ENCODE measurements at places on chromosomes 1 and 21.

DNA sequence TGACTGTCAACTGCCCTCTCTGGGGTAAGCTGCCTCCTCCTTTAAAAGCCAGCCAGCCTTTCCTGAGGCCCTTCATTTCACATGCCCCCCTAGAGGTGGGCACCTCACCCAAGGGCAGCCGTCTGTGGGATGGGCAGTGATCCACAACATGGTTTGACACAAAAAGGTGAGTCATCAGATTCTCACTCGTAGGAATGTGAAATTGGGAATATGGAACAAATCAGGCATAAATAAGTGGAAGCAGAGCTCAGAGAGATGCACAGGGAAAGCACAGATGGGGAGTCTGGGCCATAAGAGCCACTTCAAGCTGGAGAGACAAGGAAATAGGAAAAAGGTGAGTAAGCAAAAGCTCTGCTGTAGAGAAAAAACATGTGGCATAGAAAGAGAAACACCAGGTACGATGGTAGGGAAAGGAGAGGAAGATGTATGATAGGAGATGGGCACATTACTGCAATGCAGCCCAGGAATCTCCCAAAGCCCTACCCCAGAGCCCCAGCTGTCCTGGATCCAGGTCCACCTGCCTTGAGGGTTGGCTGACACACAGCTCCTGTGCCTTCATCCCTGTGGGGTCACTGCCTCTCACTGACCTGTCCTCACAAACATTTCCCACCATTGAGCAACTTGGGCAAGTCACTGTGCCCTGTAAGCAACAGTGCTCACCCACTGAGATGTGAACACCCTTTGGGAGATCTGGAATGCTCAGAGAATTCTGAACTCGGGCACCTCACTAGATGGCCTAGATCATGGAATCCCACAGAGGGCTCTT is 86.6 kb downstream of the ASTN1 start:
- no peak for DNase-seq

- no peak for DNase-seq
Measured at GRCh38 chr1:226806988-226807387, 63.4 kb upstream of the PSEN2 start.

- no peak for DNase-seq
Measured at GRCh38 chr1:200512191-200512590, 102.4 kb upstream of the ZNF281 start.

DNA sequence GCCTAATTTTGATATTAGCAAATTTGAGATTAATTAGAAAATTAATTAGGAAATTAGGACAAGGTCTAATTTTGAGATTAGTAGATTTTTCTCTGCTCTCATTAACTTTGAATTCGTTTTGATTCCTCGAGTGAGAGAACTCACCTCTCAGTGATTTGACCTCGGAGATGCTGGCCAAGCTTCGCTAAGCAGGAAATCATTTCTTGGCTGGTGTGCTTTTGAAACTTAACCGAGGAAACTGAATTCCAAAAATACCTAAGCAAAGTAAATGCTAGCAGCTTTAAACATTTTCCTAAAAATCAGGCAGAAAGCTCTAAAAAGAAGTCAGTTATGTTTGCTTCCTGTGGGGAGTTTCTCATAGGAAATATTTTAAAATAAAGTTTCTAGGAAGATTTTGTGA is 34.9 kb downstream of the CDC14A start:
- no peak for DNase-seq

DNA sequence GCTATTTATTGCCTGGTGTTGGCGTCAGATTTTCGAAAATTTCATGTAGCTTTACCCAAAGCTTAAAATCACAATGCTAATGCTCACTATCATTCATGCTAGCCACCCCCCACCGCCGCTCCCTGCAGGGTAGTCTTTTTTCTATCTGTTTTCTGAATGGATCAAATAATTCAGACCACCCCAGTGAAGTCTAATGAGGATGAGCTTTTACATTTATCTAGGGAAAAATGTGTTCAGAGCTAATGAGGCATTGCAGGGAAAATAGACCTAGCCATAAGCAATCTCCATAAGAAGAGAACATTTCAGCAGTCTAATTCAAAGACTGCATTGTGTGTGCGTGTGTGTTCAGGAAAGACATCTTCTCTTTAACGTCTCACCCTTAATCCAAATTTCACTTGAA is 533.0 kb upstream of the PRMT6 start:
- DNase-seq: no peak

DNA sequence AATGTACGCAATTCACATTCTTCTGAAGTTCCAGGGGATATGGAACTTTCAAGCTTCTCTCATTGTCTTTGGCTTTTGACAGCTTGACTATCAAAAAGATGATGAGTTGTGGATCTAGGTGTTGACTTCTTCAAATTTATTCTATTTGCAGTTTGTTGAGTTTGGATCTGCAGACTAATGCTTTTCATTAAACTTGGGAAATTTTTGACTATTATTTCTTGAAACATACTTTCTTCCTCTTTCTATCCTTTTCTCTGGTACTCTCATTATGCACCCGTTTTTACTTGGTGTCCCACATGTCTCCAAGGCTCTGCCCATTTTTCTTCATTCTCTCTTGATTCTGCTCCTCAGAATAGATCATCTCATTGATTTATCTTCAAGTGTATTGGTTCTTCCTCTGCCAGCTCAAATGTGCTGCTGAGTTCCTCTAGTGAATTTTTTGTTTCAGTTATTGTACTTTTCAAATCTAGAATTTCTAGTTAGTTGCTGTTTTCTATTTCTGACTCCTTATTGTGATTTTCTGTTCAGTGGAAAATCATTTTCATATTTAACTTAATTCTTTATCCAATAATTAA is 49.4 kb downstream of the CYP2J2 start:
- DNase-seq: no peak

DNA sequence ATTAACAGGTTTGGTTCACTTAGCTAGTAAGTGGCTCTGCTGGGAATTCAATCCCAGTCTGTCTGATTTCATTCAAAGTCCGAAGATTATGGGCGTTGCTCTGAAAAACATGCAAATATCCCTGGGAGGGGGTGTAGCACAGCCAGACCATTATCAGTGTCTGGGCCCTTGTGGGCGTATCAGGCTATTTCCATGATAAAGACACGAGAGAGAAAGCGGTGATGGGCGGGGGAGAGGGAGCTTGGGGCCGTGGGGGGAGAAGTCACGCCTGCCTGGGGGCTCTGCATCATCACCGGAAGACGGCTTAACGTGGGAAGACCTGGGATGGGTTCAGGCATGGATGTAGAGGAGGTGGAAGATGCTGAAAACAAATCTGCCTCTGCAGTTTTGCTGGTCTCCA is 25.8 kb downstream of the IL6R start:
- no peak for DNase-seq

DNA sequence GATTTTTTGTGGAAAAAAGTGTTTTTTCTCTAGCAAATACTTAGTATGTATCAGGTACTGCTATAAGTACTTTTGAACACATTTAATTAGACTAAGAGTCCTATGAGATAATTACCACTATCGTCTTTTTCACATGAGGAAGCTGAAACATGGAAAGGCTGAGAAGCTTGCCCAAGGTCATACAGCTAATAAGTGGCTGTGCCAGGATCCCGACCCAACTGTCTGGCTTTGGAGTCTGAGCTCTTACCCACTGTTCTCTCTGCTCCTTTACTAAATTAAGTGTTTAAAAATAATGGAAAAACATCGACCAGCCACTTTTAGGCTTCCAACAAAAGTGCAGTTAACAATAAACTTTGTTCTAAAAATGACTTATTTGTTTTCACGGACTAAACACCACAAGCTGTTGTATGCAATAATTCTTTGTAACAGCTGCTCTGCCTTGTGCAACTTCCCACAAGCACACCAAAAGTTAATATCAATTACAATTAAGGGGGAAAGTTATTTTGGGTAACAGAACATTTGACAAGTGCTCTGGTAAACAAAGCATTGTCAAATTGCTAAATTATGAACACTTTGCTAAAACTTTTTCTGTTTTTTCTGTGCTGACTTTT is 75.7 kb downstream of the CRB1 start:
- no peak for DNase-seq

DNA sequence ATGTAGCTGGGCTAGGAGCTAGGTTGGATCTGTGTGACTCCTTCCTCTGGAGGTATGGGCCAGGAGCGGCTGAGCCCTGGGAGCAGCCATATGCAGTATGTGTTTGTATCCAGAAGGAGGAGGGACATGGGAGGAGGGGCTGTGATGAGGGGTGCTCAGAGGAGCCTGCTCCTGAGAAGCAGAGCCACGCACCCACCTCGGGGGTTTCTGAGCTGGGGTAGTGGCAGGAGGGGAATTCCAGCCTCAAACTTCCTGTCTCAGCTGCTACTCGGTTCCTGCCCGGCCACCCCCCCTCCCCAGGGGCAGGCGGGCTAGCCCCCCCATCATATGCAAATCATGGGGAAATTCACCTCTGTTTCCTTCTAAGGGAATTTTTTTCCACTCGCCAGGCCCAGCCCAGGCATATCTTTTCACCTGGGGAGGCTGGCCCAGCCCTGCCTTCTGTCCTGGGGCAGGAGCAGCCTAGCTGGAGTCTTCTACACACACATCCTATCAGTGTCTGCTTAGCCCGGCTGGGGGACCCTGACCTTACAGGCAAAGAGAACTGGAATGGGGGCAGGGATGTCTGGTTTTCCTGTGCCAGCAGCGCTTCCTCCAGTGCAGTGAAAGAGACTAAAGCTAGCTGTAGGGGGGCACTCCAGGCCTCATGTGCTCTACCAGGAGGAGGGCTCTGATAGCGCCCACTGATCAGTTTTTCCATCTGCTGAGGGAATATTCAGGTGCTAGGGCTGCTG is 3.0 kb downstream of the ZC3H12A start:
- no peak for DNase-seq

DNA sequence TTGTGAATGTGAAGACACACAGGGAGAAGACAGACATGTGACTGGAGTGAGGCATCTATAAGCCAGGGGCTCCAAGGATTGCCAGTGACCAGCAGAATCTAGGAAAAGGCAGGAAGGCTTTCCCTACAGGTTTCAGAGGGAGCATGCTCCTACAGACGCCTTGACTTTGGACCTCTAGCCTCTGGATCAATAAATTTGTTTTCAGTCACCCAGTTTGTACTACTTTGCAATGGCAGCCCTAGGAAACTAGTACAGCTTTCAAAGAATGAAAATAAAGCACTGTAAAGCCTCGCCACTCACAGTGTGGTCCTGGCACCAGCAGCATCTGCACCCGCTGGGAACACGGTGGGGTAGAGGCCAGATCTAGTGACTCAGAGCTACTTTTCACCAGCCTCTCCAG is 510.0 kb downstream of the LTN1 start:
- DNase-seq: no peak

DNA sequence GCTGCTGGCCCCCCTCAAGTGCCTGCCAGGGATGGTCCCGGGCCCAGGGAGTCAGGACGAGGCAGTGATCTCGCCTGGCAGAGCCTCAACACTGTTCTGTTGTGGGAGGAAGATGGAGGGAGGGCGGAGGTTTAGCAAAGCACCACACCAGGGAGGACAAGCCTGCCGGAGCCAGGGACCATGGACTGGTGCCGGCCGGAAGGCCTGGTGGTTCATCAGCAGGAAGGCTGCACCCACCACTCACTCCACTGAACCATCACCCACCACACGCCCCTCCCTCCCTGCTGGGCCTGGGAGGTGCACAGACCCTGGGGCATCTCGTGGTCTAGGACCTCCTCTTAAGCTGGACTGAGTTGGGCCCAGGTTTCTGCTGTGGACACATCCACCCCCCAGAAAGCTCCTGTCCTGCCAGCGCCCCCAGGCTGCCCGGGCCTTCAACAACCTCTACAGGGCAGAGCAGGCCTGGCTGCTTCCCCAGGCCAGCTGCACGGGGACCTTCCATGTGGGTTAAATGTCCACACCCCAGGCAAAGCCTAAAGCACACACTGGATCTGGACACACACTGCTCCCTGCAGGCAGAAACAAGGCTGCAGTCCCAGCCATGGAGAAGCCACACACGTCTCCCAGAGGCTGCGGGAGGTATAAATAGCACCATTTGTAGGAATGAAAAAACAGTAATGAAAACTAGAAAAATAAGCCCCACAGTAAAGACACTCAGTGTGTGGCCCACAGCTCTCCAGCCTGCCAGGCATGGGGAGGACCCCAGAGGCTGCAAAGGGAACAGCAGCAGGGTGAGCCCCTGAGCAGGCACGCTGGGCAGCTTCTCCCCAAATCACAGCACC is 10.4 kb upstream of the TMEM240 start:
- DNase-seq: no peak

- DNase-seq: no peak
Measured at GRCh38 chr1:33305016-33305415, 15.9 kb downstream of the A3GALT2 start.

GRCh38 chr1:52792036-52792435 is 50.5 kb upstream of the ZYG11A start:
- DNase-seq: no peak

- no peak for DNase-seq
Measured at GRCh38 chr21:43803558-43804300, 14.4 kb downstream of the RRP1 start.

- no peak for DNase-seq
Measured at GRCh38 chr21:45736042-45736689, 92.6 kb downstream of the PCBP3 start.

GRCh38 chr1:53705446-53706096 is 33.4 kb downstream of the GLIS1 start:
- DNase-seq: no peak

- DNase-seq: no peak
Measured at GRCh38 chr1:70134148-70134547, 71.2 kb downstream of the LRRC40 start.

DNA sequence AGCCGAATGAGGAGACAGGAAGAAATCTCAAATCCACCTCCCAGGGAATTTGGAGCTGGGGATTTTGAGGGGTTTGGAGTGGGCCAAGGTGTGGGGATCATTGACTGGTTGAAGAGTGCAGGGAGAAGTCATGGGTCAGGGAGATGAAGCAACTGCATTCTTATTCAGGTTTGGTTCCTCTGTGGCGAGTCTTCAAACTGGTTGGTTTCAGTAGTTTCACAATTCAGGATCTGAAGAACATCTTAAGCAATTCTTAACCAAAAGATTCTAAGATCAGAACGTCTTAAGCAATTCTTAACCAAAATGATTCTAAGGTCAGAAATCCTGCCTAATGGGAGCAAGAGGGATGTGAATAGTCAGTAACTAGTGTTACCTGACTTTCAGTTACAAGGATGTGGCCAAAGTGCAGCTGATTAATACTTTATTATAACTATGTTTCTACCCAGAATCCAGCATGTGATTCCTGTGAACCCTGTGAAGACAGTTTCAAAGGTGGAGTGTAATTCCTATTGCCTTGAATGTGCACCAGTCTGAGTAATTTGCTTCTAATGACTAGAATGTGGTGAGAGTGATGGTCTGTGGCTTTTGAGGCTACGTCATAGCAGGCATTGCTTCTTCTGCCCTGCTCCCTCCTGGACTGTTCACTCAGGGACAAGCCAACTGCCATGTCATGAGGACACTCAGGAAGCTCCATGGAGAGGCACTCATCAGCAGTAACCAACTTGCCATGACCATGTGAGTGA is 61.2 kb downstream of the OLFML3 start:
- DNase-seq: no peak

All from NCI-H1105 (cell line).